ENCODE measurements at places on chromosomes 3 and 15.

- no peak for DNase-seq
These were observed 127.1 kb downstream of the SV2B start for GRCh38 chr15:91227117-91227516.

DNA sequence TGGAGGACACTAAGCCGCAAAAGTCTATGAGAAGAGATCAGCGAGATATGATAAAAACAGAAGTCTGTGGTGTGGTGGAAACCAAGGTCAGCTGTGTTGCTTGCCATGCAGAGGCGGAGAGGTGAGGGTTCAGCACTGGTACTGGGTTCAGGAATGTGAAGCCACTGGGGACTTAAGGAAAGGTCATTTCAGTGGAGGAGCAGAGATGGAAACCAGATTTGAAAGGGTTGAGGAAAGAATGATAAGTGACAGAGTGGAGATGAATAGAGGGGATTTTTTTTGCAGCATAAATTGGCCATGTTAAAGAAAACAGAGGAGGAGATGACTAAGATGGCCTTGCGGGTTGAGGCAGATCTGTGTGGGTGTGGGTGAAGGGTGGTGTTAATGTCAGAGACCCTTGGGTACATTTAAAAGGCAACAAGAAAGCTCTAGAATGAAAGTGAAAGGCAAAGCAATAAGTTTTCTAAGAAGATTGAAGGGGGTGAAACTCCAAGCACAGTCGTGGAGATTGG lies 265.5 kb downstream of the ADAMTSL3 start:
- DNase-seq = no peak

- DNase-seq = no peak
These were observed 41.9 kb downstream of the SCAP start for GRCh38 chr3:47433796-47434195.

DNA sequence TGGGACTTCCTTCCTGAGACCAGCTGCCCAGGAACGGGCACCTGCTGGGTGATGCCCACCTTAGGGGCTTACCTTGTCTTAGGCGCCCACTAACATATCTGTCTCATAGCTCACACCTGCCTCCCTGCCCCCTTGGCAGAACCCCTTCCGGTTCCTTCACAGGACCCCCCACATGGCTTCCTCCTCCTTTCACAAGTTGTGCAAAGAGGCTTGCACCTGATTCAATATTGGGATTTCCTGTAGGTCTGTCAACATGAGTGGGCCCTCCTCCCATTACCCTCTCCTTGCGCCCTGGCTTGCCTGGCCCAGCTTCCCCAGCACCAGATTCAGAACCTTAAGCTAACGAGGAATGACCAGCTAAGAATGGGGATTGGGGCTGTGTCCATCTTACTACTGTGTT lies 633 bp downstream of the THPO start:
- DNase-seq = no peak
